Hepatic stellate cell (primary cell): ENCODE measurements at places on chromosomes 1 and 21.

GRCh38 chr1:82299056-82299455 is 498.3 kb downstream of the ADGRL2 start:
- no peak for DNase-seq

DNA sequence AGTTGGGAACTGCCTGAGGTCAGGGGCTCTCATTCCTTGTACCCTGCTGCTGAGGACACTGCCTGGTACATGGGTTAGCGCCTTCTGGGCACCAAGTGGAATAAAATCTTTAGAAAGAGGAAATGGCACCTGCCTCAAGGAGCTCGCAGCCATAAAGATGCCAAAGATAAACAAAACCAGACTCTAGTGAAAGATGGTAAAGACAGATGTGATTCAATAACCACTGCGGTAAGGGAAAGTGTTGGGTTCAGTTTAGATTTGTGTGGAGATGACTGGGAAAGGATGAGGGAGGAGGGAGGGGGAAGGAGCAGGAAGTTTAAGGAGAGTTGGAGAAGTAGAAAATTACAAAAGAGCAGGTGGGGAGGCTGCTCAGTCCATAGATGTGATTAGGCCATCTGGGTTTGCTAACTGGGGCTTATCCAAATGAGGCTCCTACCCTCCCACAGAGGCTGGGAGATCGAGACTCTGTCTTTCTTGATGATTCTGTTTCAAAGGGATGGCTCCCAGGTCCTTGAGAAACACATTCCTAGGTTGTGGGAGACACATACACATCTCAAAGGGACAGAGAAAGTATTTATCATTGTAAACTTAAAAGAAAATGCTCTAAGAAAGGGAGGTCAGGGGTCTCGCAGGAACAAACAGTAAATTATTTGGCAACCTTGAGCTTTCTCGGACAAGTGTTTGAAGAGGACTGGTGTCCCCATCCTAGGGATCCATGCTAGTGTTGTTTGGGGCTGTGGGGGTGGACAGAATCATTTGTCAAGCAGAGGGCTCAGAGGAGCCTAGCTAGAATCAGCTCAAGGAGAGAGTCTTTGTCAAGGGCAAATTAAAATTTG is 65.7 kb upstream of the MORC3 start:
- no peak for DNase-seq

DNA sequence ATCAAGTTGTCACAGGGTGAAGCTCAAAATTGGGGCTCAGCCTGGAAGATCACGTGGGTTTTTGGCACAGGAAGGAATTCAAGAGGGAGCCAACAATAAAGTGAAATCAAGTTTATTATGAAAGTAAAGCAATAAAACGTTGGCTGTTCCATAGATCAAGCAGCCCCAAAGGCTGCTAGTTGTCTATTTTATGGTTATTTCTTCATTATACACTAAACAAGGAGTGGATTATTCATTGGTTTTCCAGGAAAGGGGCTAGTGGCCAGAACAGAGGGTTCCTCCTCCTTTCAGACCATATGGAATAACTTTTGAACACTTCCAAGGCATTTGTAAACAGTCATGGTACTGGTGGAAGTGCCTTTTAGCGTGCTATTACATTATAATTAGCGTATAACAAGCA is 723.5 kb upstream of the ADAMTS5 start:
- no peak for DNase-seq

DNA sequence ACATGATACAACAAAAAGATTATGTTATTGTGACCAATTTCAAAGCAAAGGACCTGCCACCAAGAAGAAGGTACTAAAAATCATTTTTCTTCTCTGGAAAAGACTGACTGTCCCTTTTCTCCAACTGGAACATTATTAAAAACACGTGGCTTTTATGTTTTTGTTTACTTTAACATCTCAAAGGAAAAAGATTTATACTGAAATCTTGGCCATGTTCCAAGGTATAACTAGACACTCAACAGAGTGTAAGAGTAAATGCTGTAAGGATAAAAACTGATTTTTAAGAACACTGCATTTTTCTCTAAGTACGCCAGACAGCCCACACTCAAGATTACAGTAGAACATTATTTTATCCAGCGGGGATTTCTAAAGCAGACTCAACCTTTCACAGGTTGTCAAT is 62.1 kb downstream of the BRWD1 start:
- no peak for DNase-seq

- no peak for DNase-seq
These were observed 43.4 kb downstream of the CNST start for GRCh38 chr1:246609632-246610031.

GRCh38 chr1:239044829-239045228 is 341.5 kb upstream of the CHRM3 start:
- no peak for DNase-seq

- DNase-seq: no peak
These were observed 105.5 kb upstream of the SPAG17 start for GRCh38 chr1:118290571-118290970.

GRCh38 chr1:72037745-72038343 is 244.5 kb downstream of the NEGR1 start:
- DNase-seq: peak; percentile 3

DNA sequence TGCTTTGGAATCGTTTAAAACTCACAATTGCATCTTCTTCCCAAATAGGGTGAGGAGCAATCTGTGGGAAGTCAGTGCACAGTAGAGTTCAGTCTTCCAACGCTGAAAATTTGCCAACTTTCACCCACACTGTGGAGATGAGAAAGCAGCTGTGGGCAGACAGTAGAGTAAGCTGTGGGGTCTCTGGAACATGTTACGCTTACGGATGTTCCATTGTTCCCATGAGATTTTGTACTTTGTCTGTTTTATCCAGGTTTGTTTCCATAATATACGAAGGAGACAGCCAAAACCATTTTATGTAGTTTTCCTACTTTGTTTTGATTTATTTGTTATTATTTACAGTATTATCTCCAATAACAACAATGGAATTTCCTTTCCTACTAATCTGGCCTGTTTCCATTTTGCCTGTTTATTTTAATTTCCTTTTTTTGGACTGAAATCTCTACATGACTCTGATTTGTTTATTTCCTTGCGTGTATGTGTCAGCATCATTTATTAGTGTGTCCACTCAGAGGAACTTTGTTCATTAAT is 65.1 kb upstream of the RGL1 start:
- DNase-seq: no peak
